Hindlimb muscle (tissue), 1 donor: ENCODE measurements at places on chromosomes 6 and 20. TPM values are rescaled to one million over a fixed set of nuclear protein-coding genes. Genes with fewer than 3 reads are reported as not detected.

PTPRT gene
- polyA plus RNA-seq = 1.9 TPM

BMP6 gene
- 1.1 TPM for polyA plus RNA-seq

NHLRC1 gene
- 3.9 TPM for polyA plus RNA-seq

DNA sequence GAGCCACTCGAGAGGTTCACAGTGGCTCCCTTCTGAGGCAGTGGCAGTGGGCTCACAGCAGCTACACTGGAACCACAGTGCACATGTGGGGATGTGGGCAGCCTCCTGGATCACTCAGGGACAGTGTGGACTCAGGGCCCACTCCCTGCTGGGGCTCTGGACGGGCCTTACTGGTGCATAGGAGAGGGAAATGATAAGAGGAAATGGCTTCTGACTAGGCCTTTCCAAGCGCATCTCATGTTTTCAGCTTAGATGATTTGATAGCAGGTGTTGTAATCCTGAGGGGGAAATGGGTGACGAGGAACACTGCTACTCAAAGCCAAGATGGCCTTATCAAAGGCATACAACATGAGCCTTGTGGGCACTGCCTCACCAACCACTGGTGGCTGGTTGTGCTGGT, 44.0 kb downstream of the PANK2 start:
- DNase-seq = no peak

- DNase-seq = no peak
These were observed 53.5 kb downstream of the COL21A1 start for GRCh38 chr6:56193846-56194245.

C4B gene
- 67.2 TPM for polyA plus RNA-seq

- no peak for DNase-seq
These were observed 29.1 kb upstream of the PHACTR3 start for GRCh38 chr20:59575216-59575615.

DNA sequence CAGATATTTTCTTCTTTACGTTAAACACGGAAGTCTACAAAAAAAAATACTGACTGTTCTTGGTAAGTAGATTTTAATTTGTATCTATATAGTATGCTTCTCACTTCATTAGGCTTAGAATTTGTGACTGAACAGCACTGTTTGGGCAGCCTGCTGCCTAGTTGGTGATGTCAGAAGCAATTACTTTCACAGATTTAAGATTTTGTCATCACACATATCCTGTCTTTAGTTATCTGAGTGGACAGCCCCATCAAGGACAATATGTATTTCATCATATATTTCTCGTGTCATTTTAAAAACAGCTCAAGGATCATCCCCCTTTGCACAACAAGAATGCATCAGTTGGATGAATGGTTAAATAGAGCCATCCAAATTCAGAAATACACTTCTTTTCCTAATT, 338.4 kb upstream of the CITED2 start:
- DNase-seq = no peak

DNA sequence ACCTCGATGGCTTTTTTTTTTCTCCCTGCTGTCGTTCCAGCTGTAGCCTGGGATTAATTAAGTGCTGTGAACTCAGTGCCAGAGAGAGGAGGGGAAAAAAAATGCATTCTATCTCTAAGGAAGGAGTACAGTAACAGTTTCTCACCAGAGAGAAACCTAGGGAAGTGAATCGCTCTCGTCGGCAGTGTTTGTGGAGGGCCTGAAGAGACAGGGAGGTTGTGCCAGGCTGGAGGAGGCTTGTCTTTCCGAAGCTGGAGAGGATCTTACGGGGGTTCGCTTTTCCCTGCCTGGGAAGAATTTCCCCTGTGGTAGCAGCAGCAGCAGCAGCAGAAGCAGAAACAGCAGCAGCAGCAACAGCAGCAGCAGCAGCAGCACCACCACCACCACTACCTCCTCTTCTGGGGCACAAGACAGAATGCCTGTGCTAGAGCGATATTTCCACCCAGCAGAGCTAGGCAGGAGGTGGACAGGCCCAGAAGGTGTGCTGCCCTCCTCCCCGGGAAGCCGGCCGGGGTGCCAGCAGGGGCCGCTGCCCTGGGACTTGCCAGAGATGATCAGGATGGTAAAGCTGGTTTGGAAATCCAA, 186.5 kb downstream of the PDE7B start:
- peak; percentile 65 for DNase-seq

DNA sequence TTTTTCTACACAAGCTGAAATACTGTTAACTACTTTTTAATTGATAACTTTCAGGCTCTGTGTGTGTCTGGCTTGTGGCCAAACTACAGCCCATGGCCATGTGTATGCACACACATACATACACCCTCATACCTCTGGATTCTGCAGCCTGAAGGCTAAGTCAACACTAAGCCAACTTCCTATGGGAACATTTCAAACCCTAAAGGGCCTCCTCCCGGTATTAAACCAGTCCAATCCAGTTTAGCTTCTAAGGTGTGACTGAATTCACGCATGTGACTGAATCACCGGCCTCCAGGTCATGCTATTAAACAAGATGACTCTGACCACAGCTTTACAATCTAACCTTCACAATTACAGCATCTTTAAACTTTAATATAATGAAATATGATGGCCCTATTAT, 20.7 kb upstream of the DST start:
- no peak for DNase-seq

DNA sequence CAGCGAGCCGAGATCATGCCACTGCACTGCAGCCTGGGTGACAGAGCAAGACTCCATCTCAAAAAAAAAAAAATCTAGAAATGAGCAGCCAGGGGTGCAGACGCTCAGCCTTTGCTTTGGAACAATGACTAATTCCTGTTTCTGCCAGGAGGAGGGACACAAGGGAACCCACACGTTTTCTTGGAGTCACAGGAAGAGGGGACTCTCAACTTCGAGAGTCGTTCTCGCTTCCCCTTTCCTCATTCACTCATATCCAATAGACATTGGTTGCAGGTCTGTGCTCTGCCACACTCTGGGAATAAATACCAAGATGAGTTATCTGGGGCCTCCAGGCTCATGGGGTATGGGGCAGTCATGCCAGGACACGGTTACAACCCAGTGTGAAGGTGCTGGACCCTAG, 91.5 kb upstream of the RREB1 start:
- DNase-seq = no peak

- DNase-seq = no peak
These were observed 450.0 kb upstream of the POU3F2 start for GRCh38 chr6:98384334-98384733.

- DNase-seq = no peak
These were observed 35.2 kb downstream of the SLX4IP start for GRCh38 chr20:10470276-10470675.

GRCh38 chr6:168563656-168564055, 122.7 kb downstream of the SMOC2 start:
- no peak for DNase-seq

DNA sequence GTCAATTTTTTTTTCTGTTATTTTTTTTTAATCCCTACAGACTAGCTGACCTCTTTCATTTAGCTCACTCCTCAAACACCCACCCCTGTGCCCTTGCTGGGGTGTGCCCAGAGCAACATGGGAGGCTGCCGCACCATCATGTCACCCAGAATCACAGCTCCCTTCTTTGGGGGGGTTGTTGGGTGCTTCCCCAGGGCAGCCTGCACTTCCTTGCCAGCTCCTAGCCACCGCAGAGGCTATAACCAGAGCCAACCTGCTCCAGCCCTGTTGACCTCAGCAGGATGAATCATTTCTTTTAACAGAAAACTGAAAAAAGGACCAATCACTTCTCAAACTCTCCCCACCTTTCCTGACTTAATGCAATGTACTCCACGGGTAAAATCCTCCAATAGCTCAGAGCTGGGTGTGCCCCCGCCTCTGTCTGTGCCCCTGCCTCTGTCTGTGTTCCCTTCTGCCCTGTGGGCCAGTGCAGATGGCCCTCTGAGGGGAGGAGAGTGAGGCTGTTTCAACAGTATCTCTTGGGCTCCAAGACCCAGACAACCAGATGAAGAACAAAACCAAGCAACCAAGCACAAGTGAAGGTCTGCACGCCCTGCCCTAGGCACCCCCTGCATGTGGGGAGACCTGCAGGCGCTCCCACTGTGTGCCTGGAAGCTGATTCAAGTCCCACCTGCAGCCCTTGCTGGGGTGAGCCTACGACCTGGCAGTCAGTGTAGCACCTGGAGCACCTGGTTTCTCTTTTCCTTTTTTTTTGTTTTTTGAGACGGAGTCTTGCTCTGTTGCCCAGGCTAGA, 67.7 kb downstream of the PYGB start:
- no peak for DNase-seq

DNA sequence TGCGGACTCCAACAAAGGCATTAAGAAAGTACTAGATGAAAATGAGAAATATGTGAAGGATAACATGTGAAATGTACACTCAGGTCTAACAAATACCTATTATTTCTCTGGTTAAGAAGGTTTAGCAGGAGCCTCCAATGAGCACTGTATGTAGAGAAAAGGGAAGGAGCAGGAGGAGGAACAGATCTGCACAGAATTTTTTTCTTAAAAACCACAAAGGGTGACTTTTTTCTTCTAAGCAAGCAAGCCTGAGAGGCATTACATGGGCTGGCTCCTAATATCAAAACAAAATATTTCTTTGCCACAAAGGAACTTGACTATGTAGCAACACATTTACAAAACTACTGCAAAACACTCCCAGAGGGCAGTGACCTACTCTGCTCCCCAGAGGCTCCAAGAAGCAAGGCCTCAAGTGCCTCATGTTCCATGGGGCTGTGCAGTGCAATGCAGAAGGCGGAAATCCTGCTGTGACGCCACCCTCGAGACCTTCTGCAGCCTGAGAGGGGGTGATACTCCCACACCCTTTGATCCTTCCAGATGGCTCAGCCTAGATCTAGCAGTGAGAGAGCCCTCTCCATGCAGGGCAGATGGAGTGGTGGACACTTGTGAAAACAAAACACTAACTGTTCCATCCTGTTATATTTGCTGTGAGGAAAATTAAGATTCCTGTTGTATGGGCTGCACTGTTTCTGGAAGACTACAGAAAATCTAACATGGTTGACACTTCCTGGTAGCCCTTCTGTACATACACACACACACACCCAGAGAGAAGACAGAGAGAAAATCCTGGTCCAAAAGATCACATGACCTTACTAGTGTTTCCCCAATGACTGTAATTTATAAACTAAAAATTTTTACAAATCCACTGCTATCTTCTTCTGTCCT, 36.0 kb upstream of the SMIM29 start:
- no peak for DNase-seq

- no peak for DNase-seq
These were observed 182.3 kb upstream of the RAB32 start for GRCh38 chr6:146361128-146361924.

- DNase-seq = no peak
These were observed 17.6 kb upstream of the PYGB start for GRCh38 chr20:25230166-25230831.

CD83 gene
- polyA plus RNA-seq = 10.3 TPM

DNA sequence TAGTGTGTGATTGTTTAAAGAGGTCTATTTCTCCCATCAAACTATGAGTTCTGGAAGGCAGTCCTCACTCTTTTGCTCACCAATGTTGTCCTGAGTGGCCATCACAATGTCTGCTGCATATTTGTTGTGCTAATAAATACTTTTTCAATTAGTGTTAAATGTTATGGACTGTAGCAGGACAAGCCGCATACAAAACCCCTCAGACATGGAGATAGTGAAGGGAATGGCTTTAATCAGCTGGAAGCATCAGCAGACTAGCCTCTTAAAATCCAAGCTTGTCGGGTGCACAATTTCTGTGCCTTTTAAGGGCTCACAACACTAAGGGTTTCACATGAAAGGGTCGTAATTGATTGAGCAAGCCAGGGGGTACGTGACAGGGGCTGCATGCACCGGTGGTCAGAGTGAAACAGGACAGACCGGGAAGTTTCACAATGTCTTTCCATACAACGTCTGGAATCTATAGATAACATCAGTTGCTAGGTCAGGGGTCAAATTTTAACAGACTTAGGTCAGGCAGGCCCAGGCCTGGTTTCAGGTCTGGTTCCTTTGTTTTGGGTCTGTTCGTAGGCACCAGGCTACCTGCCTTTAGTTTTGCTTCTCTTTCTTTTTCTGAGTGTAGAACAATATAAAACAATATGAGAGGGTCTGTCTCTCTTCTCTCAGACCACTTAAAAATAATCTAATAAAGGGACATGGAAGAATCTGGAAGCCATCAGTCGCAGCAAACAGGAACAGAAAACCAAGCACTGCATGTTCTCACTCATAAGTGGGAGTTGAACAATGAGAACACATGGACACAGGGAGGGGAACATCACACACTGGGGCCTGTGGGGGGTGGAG, 327.6 kb upstream of the HTR1E start:
- DNase-seq = no peak

DNA sequence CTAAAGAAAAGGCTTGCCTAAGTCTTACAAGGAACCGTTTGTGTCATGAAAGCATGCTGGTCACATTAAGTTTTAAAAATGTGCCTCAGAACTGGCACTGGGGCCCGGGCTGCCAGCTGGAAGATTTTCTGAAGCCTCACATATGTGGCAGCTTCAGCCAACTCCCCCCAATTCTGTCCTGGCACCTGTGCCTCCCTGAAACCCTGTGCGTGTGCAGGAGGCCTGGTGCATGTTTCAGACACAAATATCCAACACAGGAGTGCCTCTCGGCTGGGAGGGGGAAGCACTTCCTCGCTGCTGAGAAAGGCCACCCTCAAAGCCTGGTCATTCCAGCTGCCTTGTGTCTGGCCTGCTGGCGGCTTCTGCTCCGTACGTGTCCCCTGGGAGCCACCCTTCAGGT, 188.5 kb upstream of the SNX9 start:
- DNase-seq = no peak

GRCh38 chr6:20200761-20201630, 11.3 kb downstream of the MBOAT1 start:
- no peak for DNase-seq

- no peak for DNase-seq
These were observed 34.6 kb upstream of the EPHA7 start for GRCh38 chr6:93453956-93454355.

TPBG gene
- 11.2 TPM for polyA plus RNA-seq

GRCh38 chr6:4486568-4487315, 289.5 kb upstream of the CDYL start:
- no peak for DNase-seq

DNA sequence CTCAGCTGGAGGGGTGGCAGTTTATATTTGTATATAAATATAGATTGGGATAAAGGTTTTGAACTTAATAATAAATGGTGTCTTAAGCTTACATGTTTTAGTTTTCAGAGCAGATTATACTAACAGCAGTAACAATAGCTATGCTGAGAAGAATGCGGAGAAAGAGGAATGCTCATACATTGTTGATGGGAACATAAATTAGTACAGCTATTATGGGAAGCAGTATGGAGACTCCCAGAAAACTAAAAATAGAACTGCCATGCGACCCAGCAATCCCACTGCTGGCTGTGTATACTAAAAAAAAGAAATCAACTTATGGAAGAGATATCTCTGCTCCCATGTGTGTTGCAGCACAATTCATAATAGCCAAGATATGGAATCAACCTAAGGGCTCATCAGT, 127.9 kb downstream of the BCKDHB start:
- DNase-seq = no peak

RAB44 gene
- polyA plus RNA-seq = 0.12 TPM

GRCh38 chr6:55276745-55277530, 50.3 kb upstream of the GFRAL start:
- DNase-seq = peak; percentile 72

KCNK5 gene
- polyA plus RNA-seq = 1.1 TPM
